CD4-positive, alpha-beta memory T cell (primary cell): ENCODE measurements at places on chromosomes 1 and 21.

GRCh38 chr1:198523182-198523950 is 17.1 kb downstream of the ATP6V1G3 start:
- peak; percentile 65 for DNase-seq

- DNase-seq, result no peak
Measured at GRCh38 chr1:2425892-2426291, 13.5 kb upstream of the PEX10 start.

GRCh38 chr1:87064309-87064708 is 149.9 kb downstream of the HS2ST1 start:
- DNase-seq, result no peak

DNA sequence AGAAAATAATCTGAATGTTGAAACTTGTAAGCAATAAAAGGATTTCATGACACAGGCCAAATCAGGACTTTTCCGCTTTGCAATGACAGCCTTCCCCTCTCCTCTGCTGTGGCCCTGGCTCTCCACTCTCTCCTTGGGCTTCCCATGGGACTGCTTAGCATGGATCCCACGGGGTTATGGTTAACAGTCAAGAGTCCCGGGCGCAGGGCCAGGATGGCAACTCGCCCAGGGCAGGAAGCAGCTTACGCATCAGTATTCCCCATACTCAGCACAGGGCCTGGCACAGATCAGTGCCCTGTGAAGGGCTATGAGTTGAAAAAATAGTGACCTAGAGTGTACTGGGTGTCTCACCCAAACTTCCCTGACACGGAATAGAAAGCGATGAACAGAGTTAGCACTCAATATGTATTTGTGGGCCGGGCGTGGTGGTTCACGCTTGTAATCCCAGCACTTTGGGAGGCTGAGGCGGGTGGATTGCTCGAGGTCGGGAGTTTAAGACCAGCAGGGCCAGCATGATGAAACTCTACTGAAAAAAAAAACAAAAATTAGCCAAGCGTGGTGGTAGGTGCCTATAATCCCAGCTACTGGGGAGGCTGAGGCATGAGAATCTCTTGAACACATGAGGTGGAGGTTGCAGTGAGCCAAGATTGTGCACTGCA is 29.1 kb upstream of the GRHL3 start:
- DNase-seq, result no peak

DNA sequence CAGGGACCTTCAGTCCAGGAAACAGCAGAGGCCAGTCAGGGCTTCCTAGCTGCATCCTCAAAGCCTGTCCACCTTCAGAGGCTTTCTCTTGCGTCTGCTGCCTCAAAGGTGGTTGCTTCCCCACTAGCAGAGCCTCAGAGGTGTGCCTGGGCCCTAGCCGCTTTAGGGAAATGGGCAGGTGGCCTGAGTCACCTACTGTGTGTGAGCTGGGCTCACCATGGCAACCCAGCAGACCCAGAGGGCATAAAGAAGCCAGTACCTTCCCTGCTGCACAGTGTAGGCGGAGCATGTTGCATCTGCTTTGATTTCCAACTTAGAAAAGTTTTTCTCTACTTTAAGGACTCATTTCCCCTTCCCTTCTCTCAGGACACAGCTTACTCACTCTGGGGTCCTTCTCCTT is 12.5 kb downstream of the SLC9A1 start:
- no peak for DNase-seq

DNA sequence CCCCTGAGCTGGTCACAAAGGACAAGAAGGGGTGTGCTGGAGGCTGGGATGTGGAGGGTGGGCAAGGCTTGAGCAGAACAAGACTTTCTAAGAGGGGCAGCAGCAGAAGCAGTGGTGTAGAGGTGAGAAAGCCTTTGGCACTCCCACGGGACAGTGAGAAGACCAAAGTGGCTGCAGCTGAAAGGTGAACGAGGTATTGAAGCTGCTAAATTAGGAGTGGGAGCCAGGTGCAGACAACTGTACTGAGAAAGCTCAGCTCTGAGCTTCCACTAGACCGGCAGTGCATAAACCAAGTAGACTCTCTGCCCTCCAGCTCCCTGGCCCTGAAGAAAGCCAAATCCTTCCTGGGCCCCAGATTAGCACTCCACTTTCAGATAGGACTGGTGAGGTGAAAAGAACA is 93.0 kb downstream of the VWA5B1 start:
- no peak for DNase-seq

GRCh38 chr1:194056169-194056568 is 869.8 kb upstream of the B3GALT2 start:
- DNase-seq, result peak; percentile 73

- no peak for DNase-seq
Measured at GRCh38 chr1:46903481-46903880, 37.8 kb downstream of the CYP4A11 start.

DNA sequence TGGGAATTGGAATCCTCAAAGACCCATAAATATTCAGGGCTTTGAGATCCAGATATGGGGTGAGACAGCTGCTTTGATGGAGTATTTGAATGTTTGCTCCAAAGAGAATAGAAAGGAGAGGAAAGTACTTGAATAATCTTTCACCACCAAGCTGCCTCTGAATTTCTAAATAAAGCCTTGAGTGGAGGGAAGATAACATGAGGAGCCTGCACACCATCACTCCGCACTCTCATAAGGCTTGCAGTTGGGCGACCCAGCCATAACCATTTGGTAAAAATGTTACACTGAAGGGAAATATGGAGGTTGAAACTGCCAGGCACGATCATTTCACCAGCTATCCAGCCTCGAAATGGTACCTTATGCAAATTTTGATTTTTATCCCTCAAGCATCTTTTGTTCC is 38.4 kb downstream of the VCAM1 start:
- DNase-seq, result no peak

DNA sequence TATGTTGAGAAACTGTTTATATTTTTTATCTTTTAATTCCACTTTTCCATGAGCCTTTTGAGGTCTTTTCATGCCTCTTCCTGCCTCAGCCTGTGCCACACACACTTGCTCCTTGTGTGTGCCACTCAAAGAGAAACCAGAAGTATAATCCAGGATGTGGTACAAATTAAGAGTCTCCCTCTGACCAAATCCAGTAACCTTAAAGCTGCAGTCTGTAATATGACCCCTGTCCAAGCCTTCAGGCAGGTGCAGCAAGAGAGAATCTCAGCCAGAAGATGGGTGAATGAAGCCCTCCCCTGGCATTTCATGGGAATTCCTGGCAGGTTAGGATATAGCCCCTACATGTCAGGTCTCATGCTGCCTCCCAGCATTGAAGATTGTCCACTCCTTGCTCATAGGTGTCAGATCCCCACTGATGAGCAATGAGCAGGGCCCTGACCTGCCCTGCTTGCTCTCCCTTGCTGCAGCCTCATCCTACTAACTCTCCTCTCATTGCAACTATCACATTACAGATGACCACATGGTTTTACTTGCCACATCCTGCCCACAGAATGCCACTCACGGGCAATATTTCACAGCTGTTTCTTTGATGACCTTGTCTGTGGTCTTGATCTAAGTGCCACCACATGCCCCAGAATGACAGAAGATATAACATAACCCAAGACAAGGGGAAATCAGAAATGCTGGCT is 169.3 kb downstream of the SEC16B start:
- DNase-seq, result no peak

DNA sequence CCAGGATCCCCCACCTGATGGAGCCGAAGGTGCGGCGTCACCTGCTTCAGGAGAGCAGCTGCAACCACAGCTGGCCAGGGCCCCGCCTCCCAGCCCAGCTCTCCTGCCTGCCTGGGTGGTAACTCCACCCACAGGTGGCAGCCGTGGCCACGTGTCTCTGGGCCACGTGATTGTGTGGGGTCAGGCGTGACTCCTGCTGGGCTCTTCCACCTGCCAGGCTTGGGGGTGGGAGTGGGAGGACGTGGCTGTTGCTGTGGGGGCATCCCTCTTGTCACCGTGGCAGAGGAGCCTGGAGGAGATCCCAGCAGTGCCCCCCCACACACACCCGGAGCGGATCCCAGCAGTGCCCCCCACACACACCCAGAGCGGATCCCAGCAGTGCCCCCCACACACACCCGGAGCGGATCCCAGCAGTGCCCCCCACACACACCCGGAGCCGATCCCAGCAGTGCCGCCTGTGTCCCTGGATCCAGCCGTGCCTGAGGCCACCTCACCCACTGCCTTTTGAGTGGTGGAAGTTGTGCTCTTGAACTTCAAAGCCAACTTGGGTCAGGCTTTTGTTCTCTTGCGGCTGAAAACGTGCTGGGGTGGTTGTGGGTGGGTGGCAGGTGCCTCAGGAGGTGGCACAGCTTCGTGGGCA is 32.2 kb downstream of the POFUT2 start:
- DNase-seq, result peak; percentile 24
